ENCODE measurements at places on chromosomes 2 and 18.

- DNase-seq = no peak
These were observed 75.2 kb upstream of the CD302 start for GRCh38 chr2:159873258-159873657.

DNA sequence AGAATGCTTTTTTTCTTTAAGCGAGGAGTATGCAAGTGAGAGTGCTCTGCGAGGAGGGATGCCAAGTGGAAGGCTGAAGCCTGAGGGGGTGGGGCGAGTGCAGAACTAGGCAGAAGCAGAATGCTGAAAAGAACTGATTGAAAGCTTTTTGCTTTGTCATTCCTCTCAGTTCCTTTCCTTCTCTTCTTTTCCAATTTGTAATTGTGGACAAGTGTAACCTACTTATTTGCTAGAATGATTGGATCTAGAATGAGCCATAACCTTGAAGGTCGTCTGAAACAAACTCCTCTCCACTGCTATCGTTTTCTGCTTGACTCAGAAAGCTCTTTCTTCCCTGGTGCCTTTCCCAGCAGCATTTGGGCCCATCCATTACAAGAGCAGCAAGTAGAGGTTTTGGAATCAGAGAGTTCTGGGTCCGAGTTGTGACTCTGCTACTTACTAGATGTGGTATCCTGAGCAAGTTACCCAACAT is 115.3 kb downstream of the METTL8 start:
- peak; percentile 20 for DNase-seq

DNA sequence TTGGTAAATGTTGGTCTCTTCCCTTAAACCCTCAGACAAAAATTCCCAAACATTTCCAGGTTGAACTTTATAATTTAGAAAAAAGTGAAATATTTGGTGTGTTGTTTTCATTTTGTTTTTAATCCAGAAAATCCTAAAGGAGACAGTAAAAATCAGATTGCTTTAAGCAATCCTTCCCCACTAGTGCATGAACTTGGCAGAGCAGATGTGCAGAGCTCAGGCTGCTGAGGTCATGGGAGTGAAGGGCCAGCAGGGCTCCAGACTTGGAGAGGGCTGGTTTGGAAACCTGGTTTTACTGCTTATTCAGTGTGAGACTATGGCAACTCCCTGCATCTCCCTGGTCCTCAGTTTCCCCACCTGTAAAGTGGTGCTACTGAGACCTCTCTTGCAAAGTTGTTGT is 66.7 kb upstream of the TEX51 start:
- DNase-seq = no peak

DNA sequence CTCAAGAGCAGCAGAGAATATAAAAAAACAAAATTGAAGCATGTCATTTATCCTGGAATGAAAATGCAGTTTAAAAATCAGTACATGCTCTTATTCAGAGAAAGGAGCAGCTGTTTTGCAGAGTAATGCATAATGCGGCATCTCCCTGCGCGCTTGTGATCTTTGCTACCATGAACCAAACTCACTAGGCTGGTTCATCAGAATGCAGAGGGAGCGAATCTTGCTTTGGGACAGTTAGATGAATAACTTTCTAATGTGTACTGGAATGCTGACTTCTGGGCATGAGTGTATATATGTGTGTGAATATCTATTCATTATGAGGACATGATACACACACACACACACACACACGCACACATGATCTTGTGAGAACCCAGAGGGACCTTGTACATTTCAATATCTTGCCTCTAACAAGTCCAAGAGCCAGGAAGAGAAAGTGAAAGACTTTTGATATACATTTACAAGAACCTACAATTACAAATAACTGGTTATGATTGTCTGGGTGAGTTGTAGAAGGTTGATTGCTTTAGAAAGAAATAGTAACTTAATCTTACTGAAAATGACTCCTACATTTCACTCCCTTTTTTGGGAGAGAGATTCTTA is 54.1 kb upstream of the THOC1 start:
- no peak for DNase-seq

GRCh38 chr2:170339322-170339721 is 161.4 kb downstream of the MYO3B start:
- no peak for DNase-seq

DNA sequence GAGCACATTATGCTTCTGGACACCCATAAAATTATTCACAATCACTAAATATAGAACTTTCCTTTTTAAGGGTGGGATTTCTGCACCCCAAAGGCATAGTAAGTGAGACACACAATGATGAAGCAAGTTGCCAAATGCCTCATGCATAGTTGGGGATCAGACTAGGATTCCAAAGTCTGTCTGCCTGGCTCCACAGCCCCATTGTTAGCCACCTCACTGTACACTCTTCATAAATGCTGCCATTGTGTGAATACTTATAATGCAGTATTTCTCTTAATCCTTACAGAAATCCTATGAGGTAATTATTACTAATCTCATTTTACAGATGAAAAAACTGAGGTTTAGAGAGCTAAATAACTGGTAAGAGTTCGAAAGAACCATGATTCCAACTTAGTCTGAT is 738.6 kb downstream of the ERBB4 start:
- no peak for DNase-seq

DNA sequence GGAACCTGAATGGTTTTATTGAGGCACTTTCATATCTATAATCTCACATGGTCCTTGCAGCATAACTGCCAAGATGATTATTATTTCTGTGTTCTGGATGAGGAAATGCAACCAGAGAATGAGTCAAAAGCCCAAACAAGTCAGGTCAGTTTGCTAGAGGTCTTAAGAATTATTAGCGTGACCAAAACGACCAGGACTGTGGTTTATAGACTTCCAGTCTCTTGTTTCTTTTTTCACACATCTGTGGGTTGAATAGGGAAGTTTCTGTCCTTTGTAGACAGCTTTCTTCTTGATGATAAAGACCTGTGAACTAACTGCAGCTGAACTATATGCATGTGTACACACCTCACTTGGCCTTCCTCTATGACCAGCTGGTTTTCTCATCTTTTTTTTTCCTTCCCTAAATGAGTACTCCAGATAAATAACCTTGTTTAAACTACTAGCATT is 13.9 kb downstream of the ADAM23 start:
- no peak for DNase-seq

- DNase-seq = no peak
These were observed 79.2 kb upstream of the HPCAL1 start for GRCh38 chr2:10223471-10223870.

DNA sequence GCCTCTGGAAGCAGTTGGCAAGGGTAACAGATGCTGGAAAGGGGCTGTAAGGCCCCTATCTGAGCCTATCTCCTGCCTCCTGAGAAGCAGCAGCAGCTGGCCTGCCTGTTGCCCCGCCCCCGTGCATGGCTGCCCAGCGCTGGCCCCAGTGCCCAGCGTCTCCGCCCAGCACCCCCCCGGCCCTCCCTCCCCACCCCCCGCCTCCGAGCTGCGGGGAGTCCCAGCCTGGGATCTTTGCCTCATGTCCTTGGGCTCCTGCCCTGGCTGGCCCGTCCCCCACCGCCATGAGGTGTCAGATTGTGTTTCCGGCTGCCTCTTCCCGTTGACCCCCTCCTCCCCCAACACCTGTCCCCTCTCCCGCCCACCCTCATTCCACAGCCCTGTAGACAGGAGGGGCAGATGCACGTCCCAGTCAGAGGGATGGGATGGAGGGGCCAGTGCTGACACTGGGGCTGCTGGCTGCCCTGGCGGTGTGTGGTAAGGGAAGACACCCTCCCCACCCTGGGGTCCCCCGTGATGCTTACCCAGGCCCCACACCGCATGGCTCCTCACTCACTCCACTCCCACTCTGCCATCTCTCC is at the start of gene CHRND:
Gene CHRND (plus strand): TSS at position 370 of the 581 bp plus-strand sequence. CDS start 56 bp downstream, at position 426.
- DNase-seq = no peak

DNA sequence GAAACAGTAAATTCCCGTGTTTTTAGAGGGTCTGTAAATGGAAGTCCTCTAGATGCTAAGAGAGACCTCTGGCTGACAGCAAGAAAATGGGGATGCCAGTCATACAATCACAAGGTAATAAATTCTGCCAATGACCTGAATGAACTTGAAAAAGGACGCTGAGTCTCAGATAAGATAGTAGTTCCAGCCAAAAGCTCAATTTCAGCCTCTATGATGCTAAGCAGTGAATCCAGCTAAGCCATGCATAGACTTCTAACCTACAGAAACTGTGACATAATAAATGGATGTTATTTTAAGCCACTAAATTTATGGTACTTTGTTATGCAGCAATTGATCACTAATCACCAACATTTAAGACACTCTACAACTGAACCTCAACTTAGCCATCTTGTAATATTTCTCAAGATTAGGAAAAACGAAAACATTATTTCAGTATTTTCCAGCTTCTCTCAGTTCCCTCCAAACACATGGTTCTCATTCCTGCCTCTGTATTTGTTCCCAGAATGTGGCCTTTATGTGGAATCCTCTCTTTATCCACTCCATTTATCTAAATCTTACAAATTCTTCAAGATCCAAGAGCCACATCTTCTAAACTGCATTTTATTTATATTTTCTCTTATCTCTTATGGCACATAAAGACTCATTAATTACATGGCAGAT is 331.1 kb downstream of the GULP1 start:
- DNase-seq = no peak

- no peak for DNase-seq
These were observed 18.9 kb downstream of the LTBP1 start for GRCh38 chr2:32965523-32966171.

DNA sequence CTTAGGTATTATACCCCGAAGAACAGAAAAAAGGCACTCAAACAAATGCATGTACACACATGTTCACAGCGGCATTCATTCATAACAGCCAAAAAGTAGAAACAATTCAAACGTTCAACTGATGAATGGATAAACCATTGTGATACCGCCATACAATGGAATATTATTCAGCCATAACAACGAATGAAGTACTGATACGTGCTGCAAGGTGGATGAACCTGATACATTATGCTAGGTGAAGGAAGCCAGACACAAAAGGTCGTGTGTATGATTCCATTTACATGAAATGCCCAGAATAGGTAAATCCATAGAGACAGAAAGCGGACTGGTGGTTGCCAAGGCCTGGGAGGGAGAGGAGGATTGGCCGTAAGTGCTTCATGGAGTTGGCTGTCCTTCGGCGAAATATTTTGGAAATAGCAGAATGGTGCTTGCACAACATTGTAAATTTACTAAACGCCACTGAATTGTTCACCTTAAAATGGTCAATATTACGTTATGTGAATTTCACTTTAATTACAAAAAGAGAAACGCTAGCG is 750 bp upstream of the RMP24 start:
- DNase-seq = no peak

GRCh38 chr2:234905547-234906265 is 46.1 kb upstream of the SH3BP4 start:
- no peak for DNase-seq

DNA sequence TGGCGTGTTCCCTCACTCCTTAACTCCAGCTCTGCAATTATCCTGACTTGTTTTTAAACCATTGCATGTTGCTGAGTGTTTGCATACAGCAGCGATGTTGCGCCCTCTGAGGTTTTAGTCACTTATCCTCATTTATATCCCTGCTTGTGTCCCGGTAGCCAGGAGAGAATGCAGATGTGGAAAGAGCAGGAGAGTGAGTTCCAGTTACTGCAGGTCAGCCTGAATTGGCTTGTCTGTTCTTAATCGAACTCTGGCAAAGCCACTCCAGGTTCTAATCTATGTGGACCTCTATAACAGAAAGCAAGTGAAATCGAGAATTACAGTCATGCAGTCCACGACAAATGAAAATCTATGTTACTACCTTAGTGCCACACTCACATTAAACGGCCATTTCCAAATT is 295.1 kb upstream of the REV1 start:
- DNase-seq = no peak

GRCh38 chr2:168336786-168337388 is 89.5 kb upstream of the STK39 start:
- DNase-seq = no peak

- DNase-seq = no peak
These were observed 334.0 kb upstream of the GCFC2 start for GRCh38 chr2:76044701-76045100.

GRCh38 chr2:59997371-59997770 is 556.1 kb downstream of the BCL11A start:
- DNase-seq = no peak

DNA sequence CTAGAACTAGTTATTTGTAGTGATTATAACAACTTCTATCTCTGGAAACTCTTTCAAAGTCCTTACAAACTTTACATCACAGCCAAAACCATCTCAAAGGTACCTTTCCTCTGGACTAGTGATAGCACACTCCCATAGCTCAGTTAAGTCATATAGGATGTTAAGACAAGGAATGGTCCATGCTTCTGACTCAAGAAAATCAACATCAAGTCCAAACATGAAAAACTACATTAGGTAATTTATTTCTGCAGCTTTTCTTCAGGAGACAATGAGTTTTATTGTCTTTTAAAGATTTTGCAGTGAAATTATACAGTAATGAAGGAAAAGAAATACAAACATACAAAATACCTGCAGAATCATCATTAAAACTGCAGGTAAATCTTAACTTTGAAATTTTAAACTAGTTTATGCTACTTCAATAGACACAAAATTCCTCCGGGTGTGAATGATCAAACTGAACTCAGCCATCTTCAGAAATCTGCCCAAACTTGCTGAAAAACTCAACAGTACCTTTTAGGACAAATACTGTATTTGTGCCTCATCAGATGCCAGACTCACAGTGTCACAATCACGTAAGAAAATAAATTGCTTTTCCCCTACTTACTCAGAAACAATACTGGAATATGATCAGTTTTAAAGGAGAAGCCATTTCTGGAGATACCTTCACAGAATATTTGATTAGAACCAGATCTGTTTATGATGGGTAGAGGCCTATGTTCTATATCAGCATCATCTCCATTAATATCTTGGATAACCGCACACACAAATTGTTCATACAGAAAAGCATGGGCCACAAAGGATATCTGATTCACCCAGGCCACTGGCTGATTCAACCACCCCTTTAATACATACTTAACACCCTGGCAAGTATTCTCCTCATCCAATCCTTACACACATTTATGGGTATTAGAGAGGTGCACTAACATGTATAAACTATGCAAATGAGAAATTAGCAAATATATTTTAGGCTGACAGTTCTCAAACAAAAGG is 2.6 kb downstream of the TMEM131 start:
- DNase-seq = no peak

DNA sequence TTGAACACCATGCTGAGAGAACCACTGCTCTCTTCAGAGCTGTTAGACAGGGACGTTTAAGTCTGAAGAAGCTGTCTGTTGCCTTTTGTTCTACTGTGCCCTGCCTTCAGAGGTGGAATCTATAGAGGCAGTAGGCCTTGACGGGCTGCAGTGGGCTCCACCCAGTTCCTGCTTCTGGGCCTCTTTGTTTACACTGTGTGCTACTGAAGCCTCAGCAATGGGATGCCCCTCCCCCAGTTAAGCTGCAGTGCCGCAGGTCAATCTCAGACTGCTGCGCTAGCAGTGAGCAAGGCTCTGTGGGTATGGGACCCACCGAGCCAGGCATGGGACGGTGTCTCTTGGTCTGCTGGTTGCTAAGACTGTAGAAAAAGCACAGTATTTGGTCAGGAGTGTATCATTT is 162.3 kb upstream of the NXPH2 start:
- DNase-seq = no peak

- no peak for DNase-seq
These were observed 91.4 kb downstream of the RTN4 start for GRCh38 chr2:54958717-54959371.

All from foreskin fibroblast (primary cell).